T-cell (primary cell): ENCODE measurements at places on chromosomes 4 and X.

DNA sequence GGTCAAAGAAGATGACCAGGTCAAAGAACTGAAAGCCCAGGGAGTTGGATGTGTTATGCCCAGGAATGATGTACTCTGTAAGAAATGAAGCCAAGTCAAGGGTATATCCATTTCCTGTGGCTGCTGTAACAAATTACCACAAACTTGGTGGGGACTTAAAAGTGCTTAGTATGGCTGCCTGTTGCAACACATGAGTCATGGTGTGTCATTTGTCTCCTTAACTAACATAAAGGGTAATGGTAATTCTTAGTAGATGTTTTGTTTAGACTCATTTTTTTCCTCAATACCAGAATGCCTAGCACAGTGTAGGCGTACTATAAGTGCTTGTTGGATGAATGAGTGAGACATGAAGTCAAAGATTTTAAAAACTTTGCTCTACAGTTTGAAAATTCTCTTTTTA lies 45.7 kb downstream of the SYTL5 start:
- no peak for DNase-seq

GRCh38 chr4:23747281-23747735 lies 142.5 kb downstream of the PPARGC1A start:
- DNase-seq, result no peak

GRCh38 chrX:54320067-54320466 lies 37.8 kb downstream of the WNK3 start:
- no peak for DNase-seq

DNA sequence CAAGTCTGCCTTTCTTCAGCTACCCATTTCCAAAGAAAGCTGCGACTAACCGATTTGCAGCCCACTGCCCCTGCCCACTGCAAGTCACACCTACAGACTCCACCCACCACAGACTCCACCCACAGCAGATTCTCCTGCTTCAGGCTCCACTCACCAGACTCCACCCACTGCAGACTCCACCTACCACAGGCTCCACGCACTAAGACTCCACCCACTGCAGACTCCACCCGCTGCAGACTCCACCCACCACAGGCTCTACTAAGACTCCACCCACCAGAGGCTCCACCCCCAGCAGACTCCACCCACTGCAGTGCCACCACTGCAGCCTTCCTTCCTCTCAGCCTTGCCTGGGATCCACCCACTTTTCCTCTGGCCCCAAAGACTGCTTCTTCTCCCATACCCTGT lies 41.3 kb downstream of the ABLIM2 start:
- DNase-seq, result no peak

- no peak for DNase-seq
Measured at GRCh38 chr4:78634011-78634664, 82.6 kb downstream of the ANXA3 start.

GRCh38 chrX:110310896-110311295 lies 7.0 kb downstream of the AMMECR1 start:
- no peak for DNase-seq

- DNase-seq, result no peak
Measured at GRCh38 chrX:77447653-77448569, 722 bp downstream of the FGF16 start.

DNA sequence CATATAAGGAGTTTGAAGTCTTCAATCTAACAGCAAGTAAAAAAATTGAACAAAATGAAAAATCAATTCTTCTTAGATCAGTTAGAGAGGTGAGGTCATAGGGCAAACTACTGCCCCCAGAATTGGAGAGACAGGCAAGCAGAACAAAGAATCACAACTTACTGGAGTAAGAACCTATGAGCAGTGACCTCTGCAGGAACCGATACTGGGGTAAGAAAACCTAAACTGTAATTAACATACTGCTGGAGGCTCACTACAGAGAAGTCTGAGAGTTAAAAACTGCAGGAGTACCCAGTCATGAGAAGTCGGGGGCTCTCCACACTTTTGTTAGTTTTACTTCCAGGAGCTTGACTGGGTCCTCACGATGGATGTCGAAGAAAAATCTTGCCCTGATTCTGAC lies 16.0 kb downstream of the CLDN22 start:
- no peak for DNase-seq

- no peak for DNase-seq
Measured at GRCh38 chr4:183885205-183885720, 19.8 kb upstream of the STOX2 start.

- no peak for DNase-seq
Measured at GRCh38 chrX:56969559-56969958, 25.8 kb downstream of the SPIN3 start.

DNA sequence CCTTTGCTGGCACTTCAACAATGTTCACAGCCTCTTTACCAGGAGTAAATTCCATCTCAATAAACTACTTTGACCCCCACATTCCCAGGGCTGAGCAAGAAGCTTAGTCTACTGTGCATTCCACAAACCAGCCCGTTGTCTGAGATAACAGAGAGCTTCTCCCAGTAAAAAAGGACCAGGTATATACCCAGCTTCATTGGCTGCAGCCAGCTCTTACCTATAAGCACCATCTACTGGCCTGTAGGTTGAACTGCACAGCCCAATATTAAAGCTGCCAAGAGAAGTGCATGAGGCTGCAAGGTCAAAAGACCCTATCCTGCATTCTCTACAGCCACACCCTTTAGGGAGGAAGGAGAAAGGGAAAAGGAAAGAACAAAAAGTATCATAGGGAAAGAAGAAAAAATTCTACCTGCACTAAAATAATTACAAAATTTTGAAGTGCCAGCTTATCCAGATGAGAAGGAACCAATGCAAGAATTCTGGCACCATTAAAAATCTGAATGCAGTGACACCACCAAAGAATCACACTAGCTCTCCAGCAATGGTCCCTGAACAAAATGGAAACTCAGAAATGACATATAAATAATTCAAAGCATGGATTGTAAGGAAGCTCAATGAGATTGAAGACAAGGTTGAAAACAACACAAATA lies 45.7 kb upstream of the INTU start:
- no peak for DNase-seq

DNA sequence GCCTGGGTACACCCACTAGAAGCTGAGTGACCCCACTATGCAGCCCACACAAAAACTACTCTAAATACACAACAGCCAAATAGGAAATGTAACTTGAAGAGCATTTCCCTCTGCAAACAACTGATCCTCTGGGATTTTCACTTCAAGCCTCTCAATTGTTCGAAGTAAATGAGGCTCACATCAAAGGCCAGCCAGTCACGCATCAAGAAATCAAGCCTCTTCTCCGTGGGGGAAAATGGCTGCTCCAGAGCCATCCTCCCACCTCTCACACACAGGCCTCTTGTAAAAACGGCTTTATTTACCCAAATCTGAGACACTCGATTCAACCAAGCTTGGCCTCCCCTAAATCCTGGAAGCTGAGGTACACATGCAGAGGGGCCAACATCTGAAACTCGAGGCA lies 14.3 kb downstream of the PCDH19 start:
- DNase-seq, result no peak

GRCh38 chrX:82813671-82814078 lies 694.4 kb upstream of the POU3F4 start:
- no peak for DNase-seq

GRCh38 chrX:109389917-109390316 lies 92.0 kb downstream of the GUCY2F start:
- no peak for DNase-seq

GRCh38 chrX:100635989-100636320 lies 651 bp downstream of the TSPAN6 start:
- DNase-seq, result no peak

DNA sequence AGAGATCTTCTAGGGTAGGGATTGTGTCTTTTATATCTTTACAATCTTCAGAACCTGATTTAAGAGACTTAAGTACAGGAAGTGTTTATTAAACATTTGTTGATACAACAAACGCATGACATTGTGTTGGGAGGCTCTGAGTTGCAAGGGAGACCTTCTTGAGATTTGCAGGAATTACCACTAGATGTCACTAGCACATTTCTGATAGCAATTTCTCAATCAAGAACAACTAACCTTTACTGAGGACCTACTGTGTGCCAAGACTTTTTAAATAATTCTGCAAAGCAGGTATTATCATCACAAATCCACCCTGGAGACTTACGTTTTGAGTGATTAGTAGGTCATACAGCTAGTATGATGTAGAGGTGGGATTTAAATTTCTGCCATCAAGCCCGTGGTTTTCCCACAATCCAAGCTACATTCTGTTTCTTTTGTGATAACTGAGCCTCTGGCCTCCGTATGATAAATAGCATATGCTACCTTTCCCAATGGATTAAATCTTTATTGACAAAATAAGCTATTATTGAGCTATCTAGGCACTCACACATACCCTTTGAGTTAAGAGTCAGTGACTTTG lies 986.0 kb downstream of the CCSER1 start:
- DNase-seq, result no peak

GRCh38 chr4:41320278-41320677 lies 63.5 kb downstream of the UCHL1 start:
- no peak for DNase-seq

- no peak for DNase-seq
Measured at GRCh38 chr4:118318931-118319330, 33.9 kb downstream of the PRSS12 start.

GRCh38 chr4:55887594-55887993 lies 34.1 kb downstream of the EXOC1 start:
- DNase-seq, result no peak

DNA sequence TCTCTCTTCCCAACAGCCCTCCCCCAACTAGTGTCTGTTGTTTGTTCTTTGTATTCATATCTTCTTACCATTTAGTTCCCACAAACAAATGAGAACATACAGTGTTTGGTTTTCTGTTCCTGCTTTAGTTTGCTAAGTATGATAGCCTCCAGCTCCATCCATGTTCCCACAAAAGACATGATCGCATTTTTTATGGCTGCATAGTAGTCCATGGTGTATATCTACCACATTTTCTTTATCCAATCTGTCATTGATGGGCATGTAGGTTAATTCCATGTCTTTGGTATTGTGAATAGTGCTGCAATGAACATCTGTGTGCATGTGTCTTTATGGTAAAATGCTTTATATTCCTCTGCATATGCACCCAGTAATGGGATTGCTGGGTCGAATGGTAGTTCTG lies 283.9 kb upstream of the FGF13 start:
- DNase-seq, result no peak

GRCh38 chr4:143633833-143634232 lies 66.6 kb downstream of the FREM3 start:
- no peak for DNase-seq

- no peak for DNase-seq
Measured at GRCh38 chr4:71752383-71753042, 31.4 kb downstream of the GC start.

GRCh38 chrX:111003118-111003517 lies 92.9 kb upstream of the PAK3 start:
- no peak for DNase-seq

GRCh38 chrX:47991263-47992094 lies 12.3 kb downstream of the ZNF182 start:
- DNase-seq, result no peak

DNA sequence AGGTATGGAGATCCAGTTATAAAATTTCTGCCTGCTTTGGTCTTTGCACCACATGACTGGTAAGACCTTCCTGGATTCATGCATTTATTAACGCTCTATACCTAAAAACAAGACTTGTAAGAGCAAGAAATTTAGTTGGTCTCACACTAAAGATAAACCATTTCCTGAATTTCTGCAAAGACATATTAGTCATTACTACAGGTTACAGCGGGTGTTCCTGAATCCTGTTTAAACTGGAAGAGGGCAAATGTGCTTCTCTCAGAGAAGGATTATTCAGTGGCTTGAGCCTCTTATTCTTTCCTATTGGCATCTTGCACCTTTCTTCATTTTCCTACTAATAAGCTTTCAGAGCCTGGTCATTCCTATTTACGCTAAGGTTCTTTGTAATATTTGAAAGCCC lies 397.6 kb upstream of the TENM3 start:
- no peak for DNase-seq

DNA sequence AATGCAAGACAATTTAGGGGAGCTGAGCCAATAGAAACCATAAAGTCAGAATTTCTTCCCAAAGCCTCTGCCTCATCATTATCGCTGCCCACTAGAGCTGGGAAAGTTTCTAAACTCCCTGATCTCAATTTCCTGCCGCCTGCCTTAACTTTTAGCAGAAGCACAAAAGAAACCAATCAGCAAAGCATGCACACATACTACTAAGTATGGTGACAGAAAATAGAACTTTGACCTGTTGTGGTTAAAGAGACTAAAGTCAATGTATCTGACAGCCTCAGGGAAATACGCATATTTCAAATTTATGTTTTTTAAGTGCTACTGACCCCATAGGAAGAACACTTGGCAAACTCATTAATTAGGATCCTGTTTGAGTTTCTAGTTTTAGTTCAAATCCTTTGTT lies 10.1 kb downstream of the STK26 start:
- no peak for DNase-seq

GRCh38 chrX:67893931-67894330 lies 350.1 kb downstream of the AR start:
- no peak for DNase-seq

GRCh38 chr4:158020176-158020575 lies 152.6 kb downstream of the GASK1B start:
- no peak for DNase-seq

DNA sequence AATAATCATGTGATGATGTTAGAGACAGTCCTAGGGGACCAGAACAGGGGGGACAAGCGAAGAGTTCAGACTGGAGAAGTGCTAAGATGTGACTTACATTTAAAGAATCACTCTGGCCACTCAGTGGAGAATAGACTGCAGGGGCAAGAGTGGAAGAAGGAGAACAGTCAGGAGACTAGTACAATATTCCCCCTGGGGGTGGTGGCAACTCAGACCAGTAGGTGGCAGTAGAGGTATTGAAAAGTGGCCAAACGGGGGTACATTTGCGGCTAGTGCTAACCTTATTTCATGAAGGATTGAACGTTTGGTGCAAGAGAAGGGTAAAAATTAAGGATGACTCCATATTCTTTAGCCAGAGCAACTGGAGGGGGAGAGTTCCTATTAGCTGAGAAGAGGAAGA lies 2.7 kb upstream of the BMX start:
- peak; percentile 20 for DNase-seq

- no peak for DNase-seq
Measured at GRCh38 chrX:118199997-118200396, 83.4 kb upstream of the KLHL13 start.

DNA sequence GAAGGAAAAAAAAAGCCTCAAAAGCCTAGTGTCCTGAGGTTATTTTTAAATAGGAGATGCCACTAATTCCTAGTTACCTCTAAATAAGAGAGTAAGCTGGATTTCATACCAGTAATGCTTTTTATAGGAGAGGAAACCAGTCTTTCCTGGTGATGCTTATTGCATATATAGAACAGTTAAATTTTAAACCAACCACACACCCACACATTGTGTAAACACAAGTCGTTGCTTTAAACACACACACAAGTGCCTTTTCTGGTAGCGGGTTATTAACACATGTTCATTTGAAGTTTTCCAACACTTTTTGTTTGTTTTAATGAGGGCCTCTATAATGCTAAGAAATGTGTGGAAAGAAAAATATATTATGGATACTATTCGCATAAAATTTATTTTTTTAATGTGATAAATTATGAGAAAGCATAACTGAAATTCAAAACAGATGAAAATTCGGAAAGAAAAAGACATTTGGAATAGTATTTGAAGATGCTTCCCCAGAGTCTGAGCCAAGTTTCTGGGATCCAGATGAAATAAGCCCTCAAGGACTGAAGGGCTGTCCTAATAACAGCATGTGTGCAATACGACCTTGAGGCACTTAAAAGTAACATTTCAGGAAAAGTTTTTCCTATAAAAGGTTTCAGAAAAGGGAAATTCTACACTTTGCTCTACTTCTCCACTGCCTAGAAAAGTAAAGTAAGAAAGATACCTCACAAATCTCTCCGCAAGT lies 2.0 kb downstream of the ANTXR2 start:
- no peak for DNase-seq

GRCh38 chr4:110196871-110197528 lies 1.4 kb downstream of the ELOVL6 start:
- DNase-seq, result peak; percentile 68
